Tongue (tissue), 3 donors: ENCODE measurements at places on chromosomes 6 and 20. TPM values are rescaled to one million over a fixed set of nuclear protein-coding genes. Genes with fewer than 3 reads are reported as not detected.

Gene CTCFL
- not detected for total RNA-seq

Gene BEND6
- total RNA-seq = 4.9 TPM

Gene MYBL2
- total RNA-seq = 7.7 TPM

Gene BNIP5
- not detected for total RNA-seq

Gene AIF1
- total RNA-seq = 10.9 TPM
